ENCODE measurements at places on chromosomes 2 and 18. TPM values are rescaled to one million over a fixed set of nuclear protein-coding genes. Genes with fewer than 3 reads are reported as not detected.

ARHGAP25 gene
- total RNA-seq: 39.3 TPM

CRYBA2 gene
- total RNA-seq: not detected

GATA6 gene
- 0.14 TPM for total RNA-seq

AMER3 gene
- total RNA-seq: not detected

GRCh38 chr2:226478109-226478809, 321.4 kb downstream of the IRS1 start:
- H3K27me3 ChIP-seq: peaks cover 4% of the 10 kb centered on the region
- no peak overlapping the region for H3K27ac ChIP-seq
- H3K36me3 ChIP-seq: no peaks in the 10 kb centered on the region
- no peak overlapping the region for H3K4me3 ChIP-seq
- H3K4me1 ChIP-seq: no peaks in the 10 kb centered on the region

GRCh38 chr2:187102381-187102780, 253.4 kb upstream of the ZSWIM2 start:
- H3K4me3 ChIP-seq: no peak overlapping the region
- DNase-seq: no peak
- H3K4me1 ChIP-seq: no peaks in the 10 kb centered on the region

DNA sequence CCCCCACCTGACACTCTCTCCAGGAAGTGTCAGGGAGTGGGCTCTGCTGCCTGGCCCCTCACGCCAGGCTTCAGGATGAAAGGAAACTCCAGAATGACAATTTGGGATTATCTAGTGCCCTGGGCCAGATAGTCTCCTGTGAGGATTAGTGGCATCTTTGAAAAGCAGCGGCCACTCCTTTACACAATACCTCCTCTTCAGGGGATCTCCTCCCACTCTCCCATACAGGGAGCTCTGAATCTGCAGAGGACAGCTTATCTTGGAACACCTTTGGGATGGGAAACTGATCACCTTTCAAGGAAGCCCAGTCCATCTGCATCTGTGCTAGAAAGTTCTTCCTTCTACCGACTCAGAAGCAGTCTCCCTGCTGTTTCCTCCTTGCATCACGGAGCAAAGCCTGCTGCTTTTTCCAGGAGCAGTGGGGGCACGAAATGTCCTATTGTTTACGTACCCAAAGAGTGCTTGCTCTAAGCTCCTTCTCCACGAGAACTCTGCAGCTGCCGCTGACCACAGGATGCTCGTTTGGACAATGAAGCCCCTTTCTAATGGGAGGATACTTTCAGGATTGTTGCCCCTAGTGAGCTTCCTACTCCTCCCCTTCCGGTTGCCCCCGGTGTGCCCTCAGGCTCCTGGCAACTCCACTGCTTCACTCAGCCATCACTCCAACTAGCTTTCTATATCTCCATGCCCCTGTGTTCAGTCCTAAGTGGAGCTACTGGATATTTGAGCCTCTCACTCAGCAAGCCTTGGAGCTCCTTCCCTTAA, 31.5 kb downstream of the SIX3 start:
- no peak overlapping the region for H3K4me3 ChIP-seq
- no peak overlapping the region for H3K27ac ChIP-seq
- no peak for DNase-seq

GRCh38 chr18:48446582-48447225, 37.5 kb upstream of the ZBTB7C start:
- H3K4me3 ChIP-seq: no peak overlapping the region
- H3K27me3 ChIP-seq: peaks cover 3% of the 10 kb centered on the region
- DNase-seq: peak; percentile 46
- H3K36me3 ChIP-seq: no peaks in the 10 kb centered on the region

DNA sequence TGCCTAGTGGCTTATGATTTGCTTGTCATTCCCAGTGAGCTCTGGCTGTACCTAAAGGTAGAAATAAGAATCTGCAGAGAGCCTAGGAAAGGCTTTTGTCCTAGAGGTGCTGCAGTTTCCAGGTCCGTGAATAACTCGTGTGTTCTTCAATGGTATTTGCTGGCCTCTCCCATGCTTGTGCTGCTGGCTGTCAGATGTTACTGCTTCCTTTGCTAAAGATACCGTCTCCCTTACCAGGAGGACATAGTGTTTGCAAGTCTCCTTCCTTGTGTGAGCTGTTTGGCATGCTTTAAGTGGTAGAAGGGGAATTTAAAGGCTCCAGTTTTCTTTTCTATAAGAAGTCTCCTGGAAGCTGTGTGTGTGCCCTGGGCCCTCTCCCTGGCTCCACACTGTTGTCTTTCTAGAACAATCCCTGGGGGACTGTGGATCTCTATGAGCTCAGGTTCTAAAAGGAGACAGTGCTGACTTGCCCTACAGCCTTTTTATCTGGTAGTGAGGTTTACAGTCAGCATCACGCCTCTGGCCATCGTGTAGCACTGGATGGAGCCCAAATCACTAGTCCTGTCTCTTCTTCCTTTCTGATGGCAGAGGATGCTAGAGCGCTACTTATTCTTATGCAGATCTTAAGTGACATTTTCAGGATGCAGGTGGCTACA, 65.8 kb downstream of the RNF144A start:
- no peak for DNase-seq
- H3K36me3 ChIP-seq: peaks cover 12% of the 10 kb centered on the region
- H3K27ac ChIP-seq: no peak overlapping the region
- no peak overlapping the region for H3K4me3 ChIP-seq

GRCh38 chr18:26322890-26323653, 96.8 kb downstream of the TAF4B start:
- no peaks in the 10 kb centered on the region for H3K4me1 ChIP-seq
- H3K27ac ChIP-seq: no peak overlapping the region
- DNase-seq: no peak
- no peaks in the 10 kb centered on the region for H3K27me3 ChIP-seq

DNA sequence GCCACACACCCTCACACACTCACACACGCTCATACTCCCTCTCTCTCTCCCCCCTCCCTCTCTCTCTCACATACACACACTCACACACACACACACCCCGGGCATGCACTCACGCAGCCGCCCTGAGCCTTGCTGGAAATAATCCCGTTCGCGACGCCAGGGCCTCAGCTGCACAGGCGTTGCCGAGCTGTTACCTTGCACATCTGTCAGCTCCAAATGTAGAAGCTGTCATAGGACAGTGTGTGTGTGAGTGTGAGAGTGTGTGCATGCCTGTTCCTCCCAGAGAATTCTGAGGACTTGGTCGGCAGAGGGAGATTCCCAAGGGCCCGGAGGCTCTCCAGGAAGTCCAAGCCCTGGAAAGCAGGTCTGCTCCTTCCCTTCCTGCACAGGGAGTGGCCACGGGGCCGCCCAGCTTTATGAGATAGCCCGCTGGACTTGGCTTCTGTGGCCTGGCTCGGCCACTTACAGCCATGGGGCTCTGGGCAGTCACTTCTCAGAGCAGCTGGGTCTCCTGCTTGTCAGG, 8.6 kb downstream of the SPR start:
- H3K4me1 ChIP-seq: no peaks in the 10 kb centered on the region
- no peak overlapping the region for H3K4me3 ChIP-seq
- H3K27me3 ChIP-seq: peaks cover 40% of the 10 kb centered on the region

DNA sequence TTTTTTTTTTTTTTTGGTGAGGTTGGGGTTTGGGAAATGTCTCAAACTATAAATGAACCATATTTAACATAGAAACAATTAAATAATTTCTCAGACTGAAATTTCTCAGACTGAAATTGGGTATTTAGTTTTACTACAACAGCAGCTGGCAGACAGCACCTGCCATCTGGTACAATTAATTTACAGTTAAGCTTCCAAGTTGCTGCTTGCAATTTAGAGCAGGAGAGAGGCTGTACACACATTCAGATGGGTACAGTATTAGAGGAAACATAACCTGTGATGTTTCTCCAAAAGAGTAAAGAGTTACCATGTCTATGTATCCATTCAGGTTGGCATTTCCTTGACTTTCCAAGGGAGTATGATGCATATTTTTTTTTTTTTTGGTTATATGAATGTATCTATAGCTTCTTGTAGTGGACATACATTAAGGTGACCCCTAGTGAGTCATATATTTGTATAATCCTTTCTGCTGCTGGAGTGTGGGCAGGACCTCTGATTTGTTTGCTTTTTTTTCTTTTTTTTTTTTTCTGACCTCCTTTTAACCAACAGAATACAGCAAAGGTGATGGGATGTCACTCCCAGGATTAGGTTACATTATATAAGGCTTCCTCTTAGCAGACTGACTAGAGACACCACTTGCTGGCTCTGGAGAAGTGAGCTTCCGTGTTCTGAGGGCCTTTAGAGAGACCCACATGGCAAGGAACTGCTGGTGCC, 201.7 kb downstream of the PTH2R start:
- no peaks in the 10 kb centered on the region for H3K27me3 ChIP-seq
- H3K36me3 ChIP-seq: no peaks in the 10 kb centered on the region
- no peaks in the 10 kb centered on the region for H3K4me1 ChIP-seq

DNA sequence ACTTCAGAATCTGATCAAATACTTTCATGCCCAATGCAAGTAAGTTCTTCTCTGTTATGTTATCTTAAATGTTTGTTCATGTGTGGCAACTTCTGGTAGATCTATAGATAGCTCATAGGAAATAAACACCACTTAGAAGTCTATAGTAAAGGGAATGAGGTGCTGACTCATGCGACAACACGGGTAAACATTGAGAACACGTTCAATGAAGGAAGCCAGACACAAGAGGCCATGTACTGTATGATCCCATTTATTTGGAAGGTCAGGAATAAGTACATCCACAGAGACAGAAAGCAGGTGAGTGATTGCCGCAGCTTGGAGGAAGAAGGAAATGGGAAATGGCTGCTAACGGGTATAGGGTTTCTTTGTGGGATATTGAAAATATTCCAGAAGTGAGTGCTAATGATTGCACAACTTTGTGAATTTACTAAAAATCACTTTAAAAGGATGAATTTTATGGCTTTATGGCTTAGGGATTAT, 95.4 kb downstream of the ITGB1BP1 start:
- peaks cover 2% of the 10 kb centered on the region for H3K27me3 ChIP-seq
- no peak overlapping the region for H3K4me3 ChIP-seq
- H3K27ac ChIP-seq: no peak overlapping the region
- H3K4me1 ChIP-seq: no peaks in the 10 kb centered on the region

DNA sequence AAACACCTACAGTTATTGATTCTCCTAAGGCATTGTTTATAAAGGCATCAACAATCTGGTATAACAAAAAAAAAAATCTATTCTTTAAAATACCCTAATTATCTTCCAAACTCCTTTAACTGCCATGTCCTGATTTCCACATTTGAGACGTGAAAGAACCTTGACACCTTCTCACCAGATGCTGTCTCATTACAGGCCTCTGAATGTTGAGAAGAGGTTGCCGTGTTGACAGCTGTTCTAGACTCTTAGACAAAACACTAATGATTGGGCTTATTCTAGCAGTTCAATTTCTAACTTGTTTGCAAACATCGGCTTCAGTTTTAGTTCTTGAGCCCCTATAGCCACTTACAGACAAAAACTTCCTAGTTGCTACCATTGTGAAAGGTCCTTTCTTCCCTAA, 988.8 kb downstream of the LRP1B start:
- no peaks in the 10 kb centered on the region for H3K36me3 ChIP-seq
- H3K27me3 ChIP-seq: no peaks in the 10 kb centered on the region
- no peaks in the 10 kb centered on the region for H3K4me1 ChIP-seq
- H3K4me3 ChIP-seq: no peak overlapping the region
- DNase-seq: no peak
- H3K27ac ChIP-seq: no peak overlapping the region

GRCh38 chr18:58823412-58823811, 41.3 kb upstream of the ZNF532 start:
- H3K4me1 ChIP-seq: peaks cover 11% of the 10 kb centered on the region
- H3K27me3 ChIP-seq: peaks cover 37% of the 10 kb centered on the region
- H3K4me3 ChIP-seq: no peak overlapping the region
- no peaks in the 10 kb centered on the region for H3K36me3 ChIP-seq
- no peak overlapping the region for H3K27ac ChIP-seq

GRCh38 chr2:201930831-201931230, 102.8 kb upstream of the FZD7 start:
- H3K4me1 ChIP-seq: no peaks in the 10 kb centered on the region
- no peak overlapping the region for H3K27ac ChIP-seq
- no peaks in the 10 kb centered on the region for H3K36me3 ChIP-seq
- H3K4me3 ChIP-seq: no peak overlapping the region
- peaks cover 7% of the 10 kb centered on the region for H3K27me3 ChIP-seq
- no peak for DNase-seq

- no peaks in the 10 kb centered on the region for H3K27me3 ChIP-seq
- no peak overlapping the region for H3K27ac ChIP-seq
- H3K36me3 ChIP-seq: no peaks in the 10 kb centered on the region
- no peak for DNase-seq
Observed at GRCh38 chr2:191629976-191630712, 47.8 kb upstream of the NABP1 start.

- no peak overlapping the region for H3K4me3 ChIP-seq
- DNase-seq: no peak
- H3K27me3 ChIP-seq: no peaks in the 10 kb centered on the region
- no peaks in the 10 kb centered on the region for H3K36me3 ChIP-seq
- peaks cover 5% of the 10 kb centered on the region for H3K4me1 ChIP-seq
Observed at GRCh38 chr2:45867349-45867748, 215.9 kb downstream of the PRKCE start.

DNA sequence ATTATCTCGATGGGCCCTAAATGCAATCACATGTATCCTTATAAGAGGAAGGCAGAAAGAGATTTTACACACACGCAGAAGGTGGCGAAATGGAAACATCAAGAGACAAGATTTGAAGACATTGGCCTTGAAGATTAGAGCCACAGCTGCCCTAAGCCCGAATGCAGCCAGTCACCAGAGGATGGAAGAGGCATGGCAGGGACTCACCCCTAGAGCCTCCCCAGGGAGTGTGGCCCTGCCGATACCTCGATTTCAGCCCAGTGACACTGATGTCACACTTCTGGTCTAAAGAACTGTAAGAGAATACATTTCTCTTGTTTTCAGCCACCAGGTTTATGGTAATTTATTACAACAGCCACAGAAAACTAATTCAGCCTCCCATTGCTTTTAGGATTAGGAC, 17.4 kb downstream of the TTC39C start:
- H3K27ac ChIP-seq: no peak overlapping the region
- no peak overlapping the region for H3K4me3 ChIP-seq
- DNase-seq: no peak
- peaks cover 21% of the 10 kb centered on the region for H3K36me3 ChIP-seq
- no peaks in the 10 kb centered on the region for H3K27me3 ChIP-seq
- H3K4me1 ChIP-seq: peaks cover 62% of the 10 kb centered on the region

- H3K27ac ChIP-seq: no peak overlapping the region
- no peak for DNase-seq
- H3K36me3 ChIP-seq: no peaks in the 10 kb centered on the region
- H3K4me1 ChIP-seq: no peaks in the 10 kb centered on the region
- no peaks in the 10 kb centered on the region for H3K27me3 ChIP-seq
- no peak overlapping the region for H3K4me3 ChIP-seq
Observed at GRCh38 chr2:171201271-171201670, 40.6 kb upstream of the TLK1 start.

- H3K27ac ChIP-seq: no peak overlapping the region
- H3K4me1 ChIP-seq: no peaks in the 10 kb centered on the region
- H3K27me3 ChIP-seq: peaks cover 8% of the 10 kb centered on the region
- no peaks in the 10 kb centered on the region for H3K36me3 ChIP-seq
- H3K4me3 ChIP-seq: no peak overlapping the region
Observed at GRCh38 chr2:175690113-175690837, 311.8 kb downstream of the LNPK start.
